ENCODE measurements at places on chromosomes 6 and 20.

GRCh38 chr6:156555116-156555515 is 222.1 kb upstream of the ARID1B start:
- DNase-seq: no peak

DNA sequence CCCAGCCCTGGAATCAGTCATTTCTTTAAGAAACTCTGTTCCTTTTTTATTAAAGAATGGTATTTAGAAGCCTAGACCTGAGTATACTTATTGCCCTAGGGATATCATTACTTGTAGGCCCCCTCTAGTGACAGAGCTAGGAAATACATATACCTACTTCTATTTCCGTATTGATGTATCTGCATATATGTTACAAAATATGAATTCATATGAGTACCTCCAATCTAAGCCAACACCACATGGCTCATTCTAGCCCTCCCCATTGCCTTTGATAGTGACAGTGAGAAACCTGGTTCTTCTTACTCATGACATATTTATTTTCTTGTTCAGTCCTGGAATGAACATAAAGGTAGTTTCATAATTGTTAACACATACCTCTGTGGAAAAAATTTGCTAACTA is 137.2 kb downstream of the FARS2 start:
- no peak for DNase-seq

- no peak for DNase-seq
These were observed 6.2 kb downstream of the TMEM242 start for GRCh38 chr6:157316871-157317814.

DNA sequence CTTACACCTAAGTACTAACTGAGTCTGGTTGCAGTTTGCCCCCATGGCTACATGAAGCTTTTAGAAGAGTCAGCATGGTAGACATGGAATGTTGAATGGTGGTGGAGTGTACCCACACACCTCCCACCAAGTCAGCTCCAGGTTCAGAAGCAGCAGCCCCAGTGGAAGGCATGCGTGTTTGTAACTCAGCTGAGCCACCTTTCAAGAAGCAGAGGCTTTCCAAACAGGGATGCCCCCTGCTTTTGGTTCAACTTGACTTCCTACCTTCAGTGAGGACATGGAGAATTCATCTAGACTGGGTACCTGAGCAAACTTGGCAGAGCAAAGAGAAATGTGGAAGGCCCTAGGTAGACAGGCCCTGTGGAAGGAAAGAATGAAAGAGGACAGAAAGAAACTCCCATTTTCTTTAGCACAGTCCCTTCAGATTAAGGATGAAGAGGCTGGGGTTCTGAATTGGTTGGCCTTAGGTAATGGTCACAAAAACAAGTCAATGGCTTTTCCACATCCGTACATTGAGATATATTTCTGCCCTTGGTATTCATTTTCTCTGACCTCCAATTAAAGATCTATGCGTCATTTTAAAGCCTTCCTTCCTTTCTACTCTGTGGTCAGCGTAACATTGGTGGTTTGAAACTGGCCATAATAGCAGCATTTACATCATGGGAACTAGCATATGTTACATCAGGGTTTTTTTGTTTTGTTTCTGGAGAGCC is 53.2 kb downstream of the HFE start:
- no peak for DNase-seq

- no peak for DNase-seq
These were observed 105.3 kb downstream of the EYA2 start for GRCh38 chr20:46999801-47000465.

Data from cortex of kidney (tissue), 1 donor.